Left cardiac atrium (tissue), 4 donors: ENCODE measurements at places on chromosomes 12 and 14.

DNA sequence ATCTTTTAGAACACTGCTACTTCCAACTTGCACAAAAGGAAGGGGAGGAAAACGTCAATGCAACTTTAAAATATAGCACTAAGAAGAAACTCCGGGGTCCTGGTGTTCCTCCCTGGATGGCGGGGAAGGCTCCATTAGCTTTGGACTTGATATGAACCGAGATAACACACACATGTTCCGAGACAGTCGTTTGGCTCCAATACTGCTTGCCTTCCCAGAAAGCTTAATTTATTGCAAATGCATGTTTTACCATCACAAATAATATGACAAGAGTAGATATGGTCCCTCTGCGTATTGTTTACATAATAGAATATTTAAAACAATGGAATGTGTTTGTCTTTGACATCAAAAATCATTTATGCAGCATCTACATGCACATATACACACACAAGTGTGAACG, 87.6 kb upstream of the CLMN start:
- DNase-seq: no peak

DNA sequence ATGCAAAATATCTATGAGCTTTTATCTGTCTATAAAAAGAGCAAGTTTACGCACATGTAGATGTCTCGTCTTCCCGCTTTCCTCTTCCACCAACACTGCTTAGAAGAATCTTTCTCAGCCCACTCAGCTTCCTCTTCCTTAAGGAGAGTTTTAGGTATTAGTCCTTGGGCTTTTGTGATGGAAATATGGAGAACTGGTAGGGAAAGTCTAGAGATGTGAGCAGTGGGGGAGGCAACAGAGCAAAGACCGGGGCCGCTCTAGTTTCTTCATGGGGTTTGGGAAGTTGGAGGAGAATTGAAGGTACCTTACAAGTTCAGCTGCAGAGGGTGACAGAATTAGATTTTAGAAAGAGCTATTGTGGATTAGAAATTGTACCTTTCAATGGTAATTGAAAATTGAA, 56.3 kb upstream of the CPNE8 start:
- no peak for DNase-seq

GRCh38 chr14:50366115-50366514, 30.6 kb downstream of the CDKL1 start:
- DNase-seq: no peak

- no peak for DNase-seq
Observed at GRCh38 chr14:34113991-34114390, 163.1 kb upstream of the EGLN3 start.

GRCh38 chr12:25311506-25311905, 60.8 kb upstream of the KRAS start:
- no peak for DNase-seq

GRCh38 chr14:68714991-68715924, 77.6 kb downstream of the ZFP36L1 start:
- no peak for DNase-seq

DNA sequence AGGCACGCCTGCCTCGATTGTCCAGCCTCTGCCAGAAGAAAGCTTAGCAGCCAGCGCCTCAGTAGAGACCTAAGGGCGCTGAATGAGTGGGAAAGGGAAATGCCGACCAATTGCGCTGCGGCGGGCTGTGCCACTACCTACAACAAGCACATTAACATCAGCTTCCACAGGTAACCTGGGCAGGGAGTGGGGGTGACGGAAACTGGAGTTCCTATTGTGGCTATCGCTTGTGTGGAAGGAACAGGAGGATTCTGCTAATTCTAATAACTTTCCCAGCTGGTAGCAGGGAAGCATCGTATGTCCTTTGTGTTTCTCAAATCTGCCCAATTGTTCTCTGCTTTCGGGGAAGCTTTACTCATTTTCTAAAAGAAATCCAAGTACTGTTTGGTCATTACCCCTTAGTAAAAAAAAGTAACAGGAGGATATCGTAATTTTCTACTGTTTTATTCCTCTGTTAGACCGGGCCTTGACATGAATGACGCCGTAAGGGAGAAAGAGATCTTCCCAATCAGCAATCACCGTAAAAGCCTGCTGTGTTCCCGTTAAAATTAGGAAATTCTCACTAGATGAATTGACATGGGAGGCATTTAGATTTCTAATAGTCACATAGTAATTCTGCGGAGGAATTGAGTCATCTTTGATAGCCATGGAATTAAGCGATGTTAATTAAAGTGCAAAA, 449 bp downstream of the THAP2 start:
- no peak for DNase-seq

GRCh38 chr12:24860546-24860945, 88.4 kb downstream of the BCAT1 start:
- DNase-seq: no peak

DNA sequence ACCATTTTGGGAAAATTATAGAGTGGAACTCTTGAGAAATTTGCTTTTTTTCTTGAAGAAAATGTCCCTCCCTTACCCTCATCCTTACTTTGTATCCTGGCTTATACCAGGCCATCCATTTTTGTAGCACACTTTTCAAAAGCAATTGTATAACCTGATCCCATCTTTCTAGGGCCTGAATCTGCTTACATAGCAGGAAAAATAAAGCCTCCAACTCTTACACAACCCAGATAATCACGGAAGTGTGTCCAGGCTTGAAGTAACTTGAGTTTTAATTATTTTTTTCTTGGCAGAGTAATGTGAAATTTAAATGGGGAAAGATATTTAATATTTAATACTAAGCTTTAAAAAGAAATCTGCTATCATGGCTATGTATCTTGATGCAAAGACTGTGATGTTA, 23.0 kb downstream of the SERPINA3 start:
- no peak for DNase-seq

GRCh38 chr12:89280833-89281538, 71.3 kb downstream of the DUSP6 start:
- DNase-seq: no peak

- no peak for DNase-seq
Observed at GRCh38 chr12:613996-614395, 49.2 kb downstream of the NINJ2 start.

- peak; percentile 24 for DNase-seq
Observed at GRCh38 chr12:51913071-51914033, 6.0 kb downstream of the ACVRL1 start.

- DNase-seq: no peak
Observed at GRCh38 chr12:1598757-1599156, 4.4 kb upstream of the FBXL14 start.

- DNase-seq: no peak
Observed at GRCh38 chr12:115223991-115224390, 540.0 kb upstream of the TBX3 start.

DNA sequence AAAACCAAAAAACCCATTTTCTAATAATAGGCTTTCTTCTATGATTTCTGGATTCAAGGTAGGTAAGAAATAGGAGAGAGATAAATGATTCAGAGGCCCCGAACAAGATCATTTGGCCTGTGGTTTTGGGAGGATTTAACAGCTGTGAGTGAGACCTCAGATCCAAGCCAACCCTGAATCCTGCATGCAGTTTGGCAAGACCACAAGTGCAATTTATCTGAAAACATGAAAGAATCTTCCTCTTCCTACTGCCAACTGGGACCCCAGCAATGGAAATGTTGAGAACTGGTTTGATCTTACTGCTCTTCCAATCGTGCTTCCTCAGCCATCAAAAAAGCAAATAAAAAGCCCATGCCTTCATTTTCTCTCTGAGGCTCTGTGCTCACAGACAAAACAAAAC, 519.7 kb upstream of the TBX3 start:
- DNase-seq: no peak

DNA sequence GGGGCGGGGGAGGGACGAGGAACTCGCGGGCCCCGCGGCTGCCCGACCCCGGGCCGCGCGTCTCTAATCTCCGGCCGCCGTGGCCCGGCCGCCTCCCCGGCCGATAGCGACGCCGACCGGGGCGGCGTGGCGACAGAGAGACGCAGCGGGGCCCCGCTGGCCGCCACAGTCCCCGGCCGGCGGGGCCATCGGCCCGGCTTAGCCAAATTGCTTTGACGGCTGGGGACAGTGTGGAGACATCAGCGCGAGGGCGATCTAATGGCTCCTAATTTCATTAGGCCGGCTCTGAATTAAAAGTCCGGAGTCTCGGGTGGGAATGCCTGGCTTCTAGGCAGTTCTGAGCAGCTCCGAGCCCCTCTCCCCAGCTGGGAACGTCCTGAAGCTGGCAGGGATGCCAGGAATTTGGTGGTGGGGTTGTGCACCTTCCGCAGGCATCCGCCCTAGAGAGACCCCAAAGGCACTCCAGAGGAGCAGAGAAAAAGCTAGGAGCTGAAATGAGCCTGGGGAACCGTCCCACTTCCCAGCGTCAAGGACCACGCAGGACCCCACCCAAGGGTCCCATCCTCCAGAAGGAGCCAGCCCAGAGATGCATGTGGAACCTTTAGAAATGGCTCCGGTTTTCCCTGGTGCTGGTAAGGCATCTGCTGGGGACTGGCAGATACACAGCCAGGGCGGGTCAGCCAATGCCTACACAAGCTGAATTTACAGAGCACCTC, 9.6 kb downstream of the TBX5 start:
- DNase-seq: no peak

DNA sequence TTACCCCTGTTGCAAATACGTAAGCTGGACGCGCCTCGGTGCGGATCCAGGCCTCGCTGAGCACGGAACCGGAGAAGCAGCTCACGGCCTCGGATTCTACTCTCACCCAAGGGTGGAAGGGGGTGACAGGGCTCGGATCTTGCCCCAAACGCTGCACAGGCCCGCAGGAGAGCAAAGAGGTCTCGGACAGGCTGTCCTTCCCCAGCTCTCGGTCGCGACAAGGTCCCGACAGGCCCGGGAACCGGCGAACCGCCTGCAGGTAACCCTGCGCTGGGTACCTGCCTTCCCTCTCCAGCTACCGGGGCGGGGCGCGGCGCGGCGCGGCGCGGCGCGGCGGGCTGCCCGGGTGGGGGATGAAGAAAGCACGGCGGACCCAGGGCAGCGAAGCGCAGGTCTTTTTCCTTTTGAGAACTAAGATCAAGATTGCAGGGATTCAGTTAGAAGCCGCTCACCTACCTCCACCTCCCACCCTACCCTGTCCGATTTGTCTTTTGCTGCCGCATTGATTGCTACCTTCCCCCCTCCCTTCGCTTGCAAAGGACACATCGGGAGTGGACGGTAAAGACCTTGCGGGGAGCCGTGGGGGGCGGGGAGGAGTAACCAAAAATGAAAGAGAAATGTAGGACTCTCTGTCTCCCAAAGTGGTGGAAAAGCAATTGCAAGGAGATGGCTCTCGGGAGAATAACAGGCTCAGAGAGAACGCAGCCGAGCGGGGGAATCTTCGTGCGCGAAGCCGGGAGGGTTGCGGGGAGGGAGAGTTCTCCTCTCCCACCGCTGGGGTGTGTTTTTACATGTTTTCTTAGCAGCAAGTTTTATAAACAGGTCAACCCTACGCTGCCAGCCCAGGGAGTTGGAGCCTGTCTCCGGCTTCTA, 8.4 kb upstream of the TBX3 start:
- DNase-seq: no peak

DNA sequence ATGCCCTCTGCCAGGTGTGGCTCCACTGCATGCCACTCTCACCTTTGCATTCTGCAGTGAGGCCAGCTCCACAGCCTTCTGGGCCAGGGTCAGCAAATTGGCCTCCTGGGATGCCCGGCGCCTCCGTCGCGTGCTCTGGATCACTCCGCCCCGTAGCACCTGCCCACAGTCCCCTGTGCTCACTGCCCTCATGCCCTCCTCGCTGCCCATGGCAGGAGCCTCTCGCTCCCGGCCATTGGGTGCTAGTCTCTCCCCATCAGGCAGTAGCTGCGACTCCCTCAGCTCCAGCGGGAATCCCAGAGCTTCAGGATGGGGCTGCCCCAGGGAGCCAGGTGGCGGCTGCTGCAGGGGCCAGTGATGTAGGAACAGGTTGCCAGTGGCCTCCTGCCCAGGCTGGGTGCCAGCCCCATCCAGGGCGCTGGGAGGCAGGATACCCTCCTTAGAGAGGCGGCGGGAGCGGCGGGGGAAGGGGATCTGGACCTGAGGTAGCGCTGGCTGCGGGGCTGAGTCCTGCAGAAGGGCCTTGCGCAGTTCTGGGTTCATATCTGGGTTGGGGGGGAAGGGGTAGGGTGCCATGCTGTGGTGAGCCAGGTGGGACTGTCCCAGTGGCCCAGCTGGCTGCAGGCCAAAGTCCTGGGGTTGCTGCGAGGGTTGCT, 24.5 kb upstream of the PNMA1 start:
- no peak for DNase-seq
